ENCODE measurements at places on chromosomes 16 and 17.

DNA sequence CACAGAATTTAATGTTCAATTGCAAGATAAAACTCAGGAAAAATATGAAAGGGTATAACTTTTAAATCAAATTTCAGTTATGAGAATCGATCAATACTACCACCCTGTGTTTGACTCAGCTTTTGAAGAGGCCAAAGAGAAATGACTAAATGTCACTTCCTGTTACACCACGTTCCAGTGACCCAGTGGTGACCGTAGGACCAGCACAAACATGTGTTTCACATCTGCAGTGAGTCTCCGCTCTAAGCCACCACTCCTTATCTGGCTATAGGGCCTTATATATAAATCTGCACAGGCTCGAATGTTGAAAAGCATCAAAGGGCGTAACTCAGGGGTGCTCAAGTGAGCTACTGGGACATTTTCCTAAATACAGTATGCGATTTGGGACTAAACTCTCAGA is 36.1 kb downstream of the CYB5D2 start:
- no peak for DNase-seq

DNA sequence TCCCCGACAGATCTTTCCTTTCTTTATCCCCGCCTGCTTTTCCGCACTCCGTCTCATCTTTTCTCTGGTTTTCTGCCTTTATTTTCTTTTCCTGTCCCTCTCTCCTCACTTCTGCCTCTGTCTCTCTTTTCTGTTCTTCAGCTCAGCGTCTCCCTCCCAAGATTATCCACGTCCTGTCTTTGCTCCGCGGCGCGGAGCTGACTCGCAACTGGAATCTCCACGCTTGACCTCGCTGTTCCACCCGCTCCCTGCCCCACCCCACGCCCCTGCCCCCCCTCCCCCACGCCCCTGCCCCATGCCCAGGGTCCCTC is 4.9 kb upstream of the LHX1 start:
- no peak for DNase-seq

GRCh38 chr16:58500430-58501241 is 693 bp downstream of the NDRG4 start:
- peak; percentile 89 for DNase-seq

- no peak for DNase-seq
Observed at GRCh38 chr16:18834864-18835263, 33.5 kb upstream of the ARL6IP1 start.

DNA sequence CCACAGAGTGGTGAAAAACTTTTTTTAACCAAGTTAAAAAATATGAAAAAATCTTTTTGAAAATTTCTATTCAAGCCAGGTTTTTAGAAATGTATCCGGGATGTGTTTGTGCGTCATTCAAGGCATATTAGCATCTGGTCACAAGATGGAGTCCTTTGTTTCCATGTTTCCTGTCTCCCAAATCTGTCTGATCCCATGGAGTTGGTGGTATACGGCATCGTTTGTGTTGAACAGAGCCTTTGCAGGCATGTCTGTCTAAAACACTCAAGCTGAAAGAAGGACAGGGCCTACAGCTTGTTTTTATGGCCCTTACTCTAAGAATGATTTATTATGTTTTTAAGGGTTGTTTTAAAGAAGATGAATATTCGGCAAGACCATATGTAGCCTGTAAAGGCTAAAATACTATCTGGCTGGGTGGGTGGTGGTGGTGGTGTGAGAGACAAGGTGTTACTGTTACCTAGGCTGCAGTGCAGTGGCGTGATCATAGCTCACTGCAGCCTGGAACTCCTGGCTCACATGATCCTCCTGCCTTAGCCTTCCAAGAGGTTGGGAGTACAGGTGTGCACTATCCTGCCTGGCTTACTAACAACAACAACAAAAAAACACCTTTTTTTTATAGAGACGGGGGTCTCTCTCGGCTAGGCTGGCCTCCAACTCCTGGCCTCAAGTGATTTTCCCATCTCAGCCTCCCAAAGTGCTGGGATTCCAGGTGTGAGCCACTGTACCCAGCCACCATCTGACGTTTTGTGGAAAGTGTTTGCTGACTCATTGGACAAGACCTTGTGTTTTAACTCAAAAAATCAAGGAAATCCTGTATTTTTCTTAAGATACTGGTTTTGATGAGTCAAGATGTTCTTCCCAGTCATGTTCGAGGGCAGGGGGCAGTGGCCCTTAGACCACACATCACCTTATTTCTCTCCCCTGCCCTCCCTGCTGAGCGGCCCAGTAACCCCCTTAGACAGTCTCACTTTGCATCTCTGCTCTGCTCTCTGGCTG is 52.2 kb downstream of the NDE1 start:
- DNase-seq = no peak

- DNase-seq = no peak
Observed at GRCh38 chr17:14042411-14042810, 26.9 kb upstream of the COX10 start.

GRCh38 chr16:64745258-64745930 is 376.5 kb downstream of the CDH11 start:
- DNase-seq = no peak

- DNase-seq = peak; percentile 13
Observed at GRCh38 chr17:16044487-16044886, 44.9 kb downstream of the TTC19 start.

DNA sequence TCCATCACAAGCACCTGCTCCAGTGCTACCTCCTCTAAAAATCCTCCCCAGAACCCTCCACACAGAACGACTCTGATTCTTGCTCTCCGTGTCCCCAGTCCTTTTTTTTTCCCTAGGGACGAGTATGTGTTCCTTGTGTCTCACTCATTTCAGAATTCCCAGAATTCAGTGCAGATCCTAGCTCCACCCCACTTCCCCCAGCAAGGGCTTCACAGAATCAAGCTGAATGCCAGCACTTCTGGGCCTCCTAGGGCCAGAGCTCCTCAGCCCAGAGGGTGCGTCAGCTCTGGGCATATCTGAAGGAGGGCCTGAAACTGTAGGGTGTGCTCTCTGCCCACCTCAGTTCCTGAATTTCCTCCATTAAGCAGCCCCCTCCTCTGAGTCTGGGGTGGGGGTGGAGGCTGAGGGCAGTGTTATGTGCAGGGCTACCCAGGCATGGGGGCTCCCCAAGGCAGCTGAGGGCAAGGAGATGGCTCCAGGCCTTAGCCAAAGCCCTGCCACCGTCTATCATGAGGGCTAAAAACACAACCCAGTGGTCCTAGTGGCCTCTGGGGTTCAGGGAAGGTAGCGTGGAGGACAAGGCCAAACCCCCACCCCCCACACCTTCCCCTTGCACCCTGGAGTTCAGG is 6.5 kb downstream of the UNC119 start:
- peak; percentile 32 for DNase-seq

GRCh38 chr16:53876811-53877210 is 172.9 kb downstream of the FTO start:
- DNase-seq = no peak

GRCh38 chr17:55314784-55315491 is 50.2 kb downstream of the HLF start:
- DNase-seq = no peak

- DNase-seq = peak; percentile 92
Observed at GRCh38 chr17:43905985-43906852, 1.1 kb downstream of the MPP2 start.

GRCh38 chr16:67804853-67805542 is 1.4 kb downstream of the RANBP10 start:
- no peak for DNase-seq

GRCh38 chr16:3498988-3499387 is 1.8 kb upstream of the CLUAP1 start:
- DNase-seq = no peak

- no peak for DNase-seq
Observed at GRCh38 chr17:281365-281999, 71.1 kb downstream of the RPH3AL start.

GRCh38 chr16:86085795-86086194 is 186.8 kb downstream of the IRF8 start:
- no peak for DNase-seq

- no peak for DNase-seq
Observed at GRCh38 chr16:12614662-12615278, 188.9 kb downstream of the CPPED1 start.

DNA sequence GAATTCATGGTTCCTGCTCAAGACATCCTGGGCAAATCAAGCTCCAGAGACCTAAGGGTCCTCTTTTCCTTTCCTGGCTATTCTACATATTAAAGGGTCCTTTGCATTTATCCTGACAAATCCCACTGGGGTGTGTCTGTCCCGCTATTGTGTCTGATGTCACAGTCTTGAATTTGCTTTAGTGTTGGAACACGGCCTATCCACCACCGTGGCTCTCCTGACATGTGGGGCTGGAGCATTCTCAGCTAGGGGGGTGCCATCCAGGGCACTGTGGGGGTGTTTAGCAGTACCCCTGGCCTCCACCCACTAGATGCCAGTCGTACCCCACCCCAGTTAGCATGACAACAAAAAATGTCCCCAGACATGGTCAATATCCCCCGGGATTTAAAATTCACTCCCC is 92.9 kb downstream of the IRF8 start:
- no peak for DNase-seq

- no peak for DNase-seq
Observed at GRCh38 chr17:36994438-36994837, 45.7 kb downstream of the AATF start.

GRCh38 chr17:72340836-72341235 is 220.0 kb downstream of the SOX9 start:
- DNase-seq = no peak

DNA sequence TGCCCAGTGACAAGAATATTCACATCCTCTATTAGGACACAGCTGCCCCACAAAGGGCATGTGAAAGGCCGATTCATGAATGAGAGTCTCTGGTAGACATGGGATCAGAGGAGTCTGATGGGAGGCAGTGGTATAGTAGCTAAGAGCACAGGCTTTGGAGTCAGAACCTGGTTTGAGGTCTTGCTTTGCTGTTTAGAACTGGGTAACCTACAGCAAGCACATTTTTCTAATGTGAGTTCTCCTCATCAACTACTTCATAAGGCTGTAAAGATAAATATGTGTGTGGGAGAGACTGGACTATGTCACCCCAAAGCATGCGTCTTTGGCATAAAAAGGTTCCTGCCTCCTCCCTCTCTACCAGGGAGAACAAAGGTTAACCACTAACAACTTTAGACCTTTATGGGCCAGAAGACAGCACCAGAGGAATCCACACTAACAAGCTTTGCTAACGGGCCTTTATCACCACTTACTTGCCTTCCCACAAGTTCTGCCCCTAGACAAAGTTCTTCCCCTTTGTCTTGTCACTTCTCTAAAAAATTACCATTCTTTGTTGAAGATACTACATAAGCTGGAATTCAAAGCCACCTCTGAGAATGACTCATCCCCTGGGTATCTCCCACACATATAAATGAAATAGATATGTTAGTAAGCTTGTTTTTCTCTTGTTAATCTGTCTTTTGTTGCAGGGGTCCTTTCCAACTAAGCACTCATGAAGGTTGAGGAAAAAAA is 21.1 kb downstream of the CDR2 start:
- DNase-seq = no peak

- DNase-seq = peak; percentile 97
Observed at GRCh38 chr16:58494981-58495520, 4.9 kb upstream of the NDRG4 start.

DNA sequence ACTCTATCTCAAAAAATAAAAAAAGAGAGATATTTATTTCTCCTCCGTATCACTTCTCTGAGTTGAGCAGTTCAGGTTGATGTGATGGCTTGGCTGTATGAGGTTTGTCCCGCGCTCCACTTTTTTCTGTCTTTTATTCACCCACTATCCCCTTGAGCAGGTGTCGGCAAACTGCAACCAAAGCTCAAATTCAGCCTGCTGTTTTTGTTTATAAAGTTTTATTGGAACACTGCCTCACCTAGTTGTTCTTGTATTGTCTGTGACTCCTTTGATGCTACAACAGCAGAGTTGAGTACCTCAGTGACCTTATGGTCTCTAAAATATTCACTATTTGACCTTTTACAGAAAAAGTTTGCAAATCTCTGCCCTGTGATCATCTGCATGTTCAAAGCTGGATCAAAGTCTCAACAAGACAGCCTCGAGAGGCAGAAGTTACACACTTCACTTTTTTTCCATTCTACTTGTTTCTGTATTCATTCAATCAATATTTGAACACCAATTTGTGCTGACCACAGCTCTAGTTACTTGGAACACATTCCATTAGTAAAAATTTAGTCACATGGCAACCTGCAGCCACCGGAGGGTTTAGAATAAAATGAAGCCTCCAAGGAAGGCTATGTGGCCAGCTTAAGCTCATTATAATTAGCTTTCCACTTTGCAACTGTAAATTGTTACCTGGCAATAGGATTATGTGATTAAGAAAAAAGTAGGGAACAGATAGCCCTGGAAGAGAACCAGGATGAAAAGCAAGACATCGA is 945.8 kb downstream of the KCNJ2 start:
- DNase-seq = no peak

DNA sequence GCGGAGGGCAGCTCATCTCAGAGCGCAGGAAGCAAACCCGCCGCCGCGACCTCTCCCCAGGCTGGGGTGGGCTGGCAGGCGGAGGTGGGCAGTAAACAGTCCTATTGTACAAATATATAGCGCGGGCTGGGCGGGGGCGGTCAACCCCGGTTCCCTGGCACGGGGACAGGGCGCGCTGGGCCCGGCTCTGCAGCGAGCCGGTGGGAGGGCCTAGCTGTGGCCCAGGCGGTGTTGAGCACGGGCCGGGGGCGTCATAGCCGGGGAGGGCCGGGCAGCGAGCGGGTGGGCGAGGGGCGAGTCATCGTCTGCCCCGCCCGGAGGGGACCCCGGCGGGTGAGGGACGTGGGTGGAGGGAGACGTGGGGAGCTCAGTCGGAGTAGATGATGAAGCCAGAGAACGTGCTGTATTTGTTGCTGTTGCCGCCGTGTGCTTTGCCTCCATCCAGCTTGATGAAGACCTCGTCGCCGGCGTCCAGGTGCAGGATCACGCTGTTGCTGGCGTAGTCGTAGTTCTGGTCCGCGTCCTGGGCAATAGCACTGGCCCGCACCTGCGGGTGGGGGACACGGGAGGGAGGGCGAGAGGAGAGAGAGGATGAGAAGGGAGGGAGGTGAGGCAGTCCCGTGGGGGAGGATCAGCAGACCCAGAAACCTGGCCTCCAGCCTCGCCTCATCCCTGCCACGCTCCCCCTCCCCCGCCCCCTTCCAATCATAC is 8.1 kb downstream of the C1QL1 start:
- DNase-seq = no peak

DNA sequence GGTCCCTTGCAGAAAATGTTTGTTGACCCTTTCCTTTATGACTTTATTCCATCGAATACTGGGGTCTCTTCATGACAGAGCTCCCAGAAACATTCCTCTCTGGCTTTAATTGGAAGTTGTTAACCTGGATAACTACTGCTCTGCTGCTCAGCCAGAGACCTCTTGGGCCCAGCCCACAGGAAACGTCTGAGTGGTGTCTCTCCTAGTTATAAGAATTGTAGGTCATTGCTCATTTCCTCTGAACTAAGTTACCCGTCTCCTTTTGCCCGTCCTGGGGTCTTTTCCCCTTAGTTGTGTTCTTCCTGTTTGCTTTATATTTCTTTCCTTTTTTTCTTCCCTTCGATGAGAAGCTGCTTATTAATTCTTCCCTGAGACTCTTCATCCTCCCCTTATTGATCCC is 9.0 kb downstream of the MAP2K6 start:
- no peak for DNase-seq
